ENCODE measurements at places on chromosomes 5 and 9.

- DNase-seq = no peak
Observed at GRCh38 chr5:150505041-150505511, 2.9 kb upstream of the NDST1 start.

DNA sequence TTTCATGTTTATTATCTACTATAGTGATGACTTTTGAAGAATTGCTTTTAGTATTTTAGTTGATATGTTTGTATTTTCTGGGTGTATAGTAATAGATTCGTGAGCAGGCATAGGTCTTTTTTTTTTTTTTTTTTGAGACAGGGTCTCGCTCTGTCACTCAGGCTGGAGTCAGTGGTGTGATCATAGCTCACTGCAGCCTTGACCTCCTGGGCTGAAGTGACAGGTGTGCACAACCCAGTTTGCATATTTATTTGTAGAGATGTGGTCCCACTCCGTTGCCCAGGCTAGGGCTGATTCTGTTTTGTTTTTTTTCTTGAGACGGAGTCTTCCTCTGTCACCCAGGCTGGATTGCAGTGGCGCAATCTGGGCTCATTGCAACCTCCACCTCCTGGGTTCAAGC, 11.9 kb downstream of the ERBIN start:
- DNase-seq = no peak

DNA sequence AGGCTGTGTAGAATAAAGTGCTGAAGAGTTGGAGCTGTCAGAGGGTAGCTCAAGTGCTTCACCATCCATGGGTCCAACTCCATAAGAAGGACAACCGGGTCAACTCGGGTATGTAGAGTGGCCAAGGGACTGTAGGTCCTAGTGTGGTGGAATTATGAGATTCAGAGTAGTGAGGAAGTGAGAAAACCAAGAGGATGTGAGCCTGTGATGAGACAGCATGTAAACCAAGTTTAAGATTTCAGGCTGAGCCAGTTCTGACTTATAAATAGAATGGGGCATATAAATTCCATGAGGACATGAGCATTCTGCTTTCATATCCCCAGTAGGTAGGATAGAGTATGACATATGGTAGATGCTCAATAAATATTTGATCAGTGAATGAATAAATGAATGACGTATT, 96.3 kb downstream of the CFAP95 start:
- no peak for DNase-seq

GRCh38 chr5:124919747-124920525, 173.5 kb upstream of the ZNF608 start:
- DNase-seq = no peak

GRCh38 chr9:31608881-31609280, 775.6 kb upstream of the ACO1 start:
- no peak for DNase-seq

GRCh38 chr9:18501949-18502348, 28.0 kb downstream of the ADAMTSL1 start:
- no peak for DNase-seq

DNA sequence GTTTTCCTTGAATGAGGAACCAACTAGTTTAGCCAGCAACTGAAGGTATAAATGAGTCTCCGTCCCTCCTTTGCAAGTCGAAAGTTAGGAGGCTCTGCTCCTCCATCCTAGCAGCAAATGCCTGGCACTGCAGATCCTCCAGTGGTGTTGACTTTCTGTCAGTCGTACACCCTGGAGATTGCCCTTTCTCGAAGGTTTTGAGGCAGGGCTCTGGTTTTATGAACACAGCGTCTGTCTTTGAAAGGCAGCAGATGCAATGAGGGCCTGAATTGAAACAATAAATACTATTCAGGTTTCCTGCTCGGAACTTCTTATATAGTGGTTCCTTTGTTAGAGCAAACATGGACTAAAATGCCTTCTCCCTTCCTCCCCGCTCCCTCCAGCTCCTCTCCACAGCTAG, 284.0 kb downstream of the TMEM38B start:
- no peak for DNase-seq
